ENCODE measurements at places on chromosomes 1 and 21. TPM values are rescaled to one million over a fixed set of nuclear protein-coding genes. Genes with fewer than 3 reads are reported as not detected.

DNA sequence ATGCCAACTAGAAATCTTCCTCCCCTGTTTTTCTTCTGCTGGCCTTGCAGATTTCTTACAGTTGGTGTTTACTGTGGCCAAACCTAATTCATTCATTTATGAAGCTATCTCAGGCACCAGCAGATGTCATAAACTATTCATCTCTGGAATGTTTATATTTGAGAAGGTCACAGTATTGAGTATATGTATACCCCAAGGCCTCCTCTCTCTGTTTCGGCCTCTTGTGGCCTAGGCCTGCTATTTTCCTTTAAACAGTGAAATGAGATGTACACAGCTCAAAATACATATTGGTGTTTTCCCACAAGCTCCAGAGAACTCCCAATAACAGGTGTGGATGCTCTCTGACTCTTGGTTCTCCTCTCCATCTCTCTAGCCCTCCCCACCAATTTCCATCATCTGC, 520.7 kb upstream of the CAMK1G start:
- no peaks in the 10 kb centered on the region for H3K27me3 ChIP-seq
- DNase-seq: no peak
- H3K36me3 ChIP-seq: no peaks in the 10 kb centered on the region
- no peak overlapping the region for H3K4me3 ChIP-seq

DNA sequence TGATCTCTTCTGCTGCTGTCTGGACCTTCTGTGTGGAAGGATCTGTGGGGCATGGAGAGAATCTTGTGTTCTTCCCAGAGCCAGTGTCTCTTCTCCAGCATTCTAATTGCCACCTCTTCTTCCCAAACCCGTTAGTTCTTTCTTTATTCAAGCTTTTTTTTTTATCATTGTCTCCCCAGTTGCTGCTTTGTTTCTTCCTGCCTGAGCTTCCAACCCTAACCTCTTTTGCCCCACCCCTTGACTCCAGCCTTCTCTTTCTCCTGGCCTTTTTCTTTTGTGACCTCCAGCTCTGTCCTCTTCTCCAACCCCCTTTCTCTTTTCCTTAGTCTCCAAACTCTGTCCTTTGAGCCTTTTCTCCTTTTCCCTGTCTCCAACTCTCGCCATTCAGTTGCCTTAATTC, 4.5 kb downstream of the AGO1 start:
- peaks cover 31% of the 10 kb centered on the region for H3K4me1 ChIP-seq
- no peaks in the 10 kb centered on the region for H3K36me3 ChIP-seq
- H3K4me3 ChIP-seq: no peak overlapping the region

DNA sequence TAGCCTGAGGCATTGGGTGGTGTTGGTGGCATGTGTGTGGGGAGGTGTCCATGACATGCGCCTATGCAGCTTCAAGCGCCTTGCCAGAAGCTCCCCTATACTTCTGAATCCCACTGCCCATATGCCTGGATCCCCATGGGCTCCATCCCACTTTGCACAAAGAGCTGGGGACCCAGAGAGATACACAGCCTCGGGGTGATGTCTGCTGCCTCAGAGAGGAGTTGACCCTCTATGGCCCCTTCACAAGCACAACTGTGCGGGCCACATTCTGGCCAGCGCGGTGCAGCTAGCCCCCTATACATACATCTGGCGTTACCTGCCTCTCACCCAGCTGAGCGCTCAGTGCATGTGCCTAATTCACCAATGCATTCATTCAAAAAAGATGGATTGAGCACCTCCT, 9.6 kb upstream of the PTPRF start:
- no peak for DNase-seq
- peaks cover 41% of the 10 kb centered on the region for H3K27me3 ChIP-seq
- no peak overlapping the region for H3K27ac ChIP-seq
- no peaks in the 10 kb centered on the region for H3K36me3 ChIP-seq
- H3K4me3 ChIP-seq: no peak overlapping the region

- DNase-seq: no peak
- H3K4me1 ChIP-seq: no peaks in the 10 kb centered on the region
- no peak overlapping the region for H3K27ac ChIP-seq
- no peak overlapping the region for H3K4me3 ChIP-seq
- H3K36me3 ChIP-seq: no peaks in the 10 kb centered on the region
Measured at GRCh38 chr1:97500760-97501159, 420.1 kb downstream of the DPYD start.

GRCh38 chr1:199173356-199173755, 534.5 kb downstream of the PTPRC start:
- H3K36me3 ChIP-seq: no peaks in the 10 kb centered on the region
- H3K4me3 ChIP-seq: no peak overlapping the region
- H3K27ac ChIP-seq: no peak overlapping the region
- H3K27me3 ChIP-seq: no peaks in the 10 kb centered on the region
- H3K4me1 ChIP-seq: no peaks in the 10 kb centered on the region

DNA sequence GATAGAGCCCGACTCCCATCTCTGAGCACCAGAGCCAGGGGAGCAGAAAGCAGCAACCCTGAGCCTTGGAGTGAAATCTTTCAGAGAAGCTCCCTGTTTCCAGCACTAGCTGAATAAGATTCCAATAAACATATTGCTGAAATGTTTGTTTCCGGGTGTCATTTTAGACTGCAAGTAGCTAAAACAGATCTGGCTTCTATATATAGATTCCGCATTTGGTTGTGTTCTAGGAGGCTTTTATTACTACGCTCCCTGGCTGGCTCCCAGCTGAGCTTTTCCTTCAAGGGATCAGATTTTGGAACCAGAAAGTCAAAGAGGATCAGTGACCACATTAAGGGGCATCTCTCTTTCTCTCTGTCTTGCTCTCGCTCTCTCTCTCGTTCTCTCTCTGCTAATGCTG, 88.2 kb downstream of the PAPPA2 start:
- H3K27me3 ChIP-seq: peaks cover 38% of the 10 kb centered on the region
- no peak overlapping the region for H3K4me3 ChIP-seq
- no peaks in the 10 kb centered on the region for H3K4me1 ChIP-seq
- H3K36me3 ChIP-seq: no peaks in the 10 kb centered on the region
- DNase-seq: no peak
- H3K27ac ChIP-seq: no peak overlapping the region

GRCh38 chr1:157278383-157279137, 140.4 kb upstream of the ETV3 start:
- H3K27ac ChIP-seq: no peak overlapping the region
- no peaks in the 10 kb centered on the region for H3K4me1 ChIP-seq
- no peaks in the 10 kb centered on the region for H3K36me3 ChIP-seq
- no peak for DNase-seq
- H3K27me3 ChIP-seq: peaks cover 78% of the 10 kb centered on the region

DNA sequence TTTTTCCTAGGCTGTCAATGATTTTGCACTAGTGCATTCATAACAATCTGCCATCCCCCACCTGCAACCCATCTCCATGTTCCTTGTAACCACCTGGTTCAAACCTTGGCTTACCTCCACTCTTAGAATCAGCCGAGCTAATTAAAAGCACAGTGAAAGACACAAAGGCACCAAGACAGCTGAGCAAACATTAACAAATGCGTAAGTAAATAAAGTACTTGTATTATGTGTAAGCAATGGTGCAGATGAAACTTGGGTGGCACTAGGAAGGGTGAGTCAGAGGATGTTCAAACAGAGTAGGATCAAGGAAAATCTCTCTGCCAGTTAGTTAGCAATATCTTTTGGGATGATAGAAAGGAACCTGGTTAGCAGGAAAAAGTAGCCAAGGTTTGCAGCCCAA, 5.1 kb upstream of the FOXJ3 start:
- H3K27me3 ChIP-seq: no peaks in the 10 kb centered on the region
- H3K4me1 ChIP-seq: peaks cover 17% of the 10 kb centered on the region
- DNase-seq: no peak
- no peaks in the 10 kb centered on the region for H3K36me3 ChIP-seq
- no peak overlapping the region for H3K4me3 ChIP-seq

TRIM67 gene
- polyA plus RNA-seq: not detected

Data from heart right ventricle (tissue), 16 donors.